ENCODE measurements at places on chromosomes 1 and 21.

DNA sequence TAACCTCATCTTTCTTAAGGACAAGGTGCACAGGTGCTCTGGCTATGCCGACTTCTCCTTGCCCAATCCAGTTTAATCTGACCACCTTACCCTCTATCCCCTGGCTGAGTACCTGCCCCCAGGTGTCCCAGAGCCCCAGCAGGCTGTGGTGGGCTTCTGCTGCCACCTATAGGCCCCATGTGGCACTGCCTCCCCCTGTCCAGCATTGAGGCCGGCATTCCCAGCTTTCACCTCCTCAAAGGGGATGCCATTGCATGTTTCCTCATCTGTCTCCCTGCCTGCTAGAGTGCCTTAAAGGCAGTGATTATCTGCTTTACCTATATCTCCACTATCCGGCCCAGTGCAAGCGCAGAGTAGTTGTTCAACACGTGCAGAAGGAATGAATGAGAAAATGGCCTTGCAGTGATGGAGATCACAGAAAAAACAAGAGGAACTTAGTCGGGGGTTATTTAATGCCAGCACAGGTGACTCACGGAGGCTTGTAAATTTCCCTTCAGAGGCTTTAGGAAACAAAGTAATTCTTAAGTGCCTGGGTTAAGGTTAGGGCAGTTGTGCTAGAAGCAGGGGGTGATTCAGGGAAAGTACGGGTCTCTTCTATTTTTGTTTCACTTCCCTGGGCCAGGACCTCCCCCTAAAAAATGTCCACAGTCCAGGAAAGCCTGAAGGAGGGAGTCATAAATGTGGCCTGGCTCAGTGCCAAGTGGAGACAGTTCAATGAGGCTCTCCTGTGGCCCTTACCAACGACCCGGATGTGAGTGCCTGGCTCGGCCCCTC, 131.8 kb upstream of the NGF start:
- DNase-seq: peak; percentile 6

- no peak for DNase-seq
Observed at GRCh38 chr1:88302843-88303486, 381.1 kb upstream of the PKN2 start.

DNA sequence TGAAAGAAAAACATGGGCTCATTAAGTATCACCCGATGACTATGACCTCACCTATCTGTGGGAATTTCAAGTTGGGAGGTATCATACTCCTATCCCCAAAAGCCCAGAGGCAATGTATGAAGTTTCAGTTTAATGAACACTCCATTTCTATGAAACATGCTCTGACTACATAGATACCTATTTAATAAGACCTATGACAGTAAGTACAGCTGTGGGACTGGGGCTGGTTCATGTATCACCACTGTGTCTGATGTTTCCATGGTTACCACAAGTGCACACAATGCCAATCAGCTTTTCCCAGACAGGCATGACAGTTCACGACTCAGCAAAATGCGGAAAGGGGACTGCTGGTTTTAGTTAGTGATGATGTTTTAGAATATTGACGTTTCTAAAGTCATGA, 167.7 kb downstream of the SIPA1L2 start:
- DNase-seq: no peak

DNA sequence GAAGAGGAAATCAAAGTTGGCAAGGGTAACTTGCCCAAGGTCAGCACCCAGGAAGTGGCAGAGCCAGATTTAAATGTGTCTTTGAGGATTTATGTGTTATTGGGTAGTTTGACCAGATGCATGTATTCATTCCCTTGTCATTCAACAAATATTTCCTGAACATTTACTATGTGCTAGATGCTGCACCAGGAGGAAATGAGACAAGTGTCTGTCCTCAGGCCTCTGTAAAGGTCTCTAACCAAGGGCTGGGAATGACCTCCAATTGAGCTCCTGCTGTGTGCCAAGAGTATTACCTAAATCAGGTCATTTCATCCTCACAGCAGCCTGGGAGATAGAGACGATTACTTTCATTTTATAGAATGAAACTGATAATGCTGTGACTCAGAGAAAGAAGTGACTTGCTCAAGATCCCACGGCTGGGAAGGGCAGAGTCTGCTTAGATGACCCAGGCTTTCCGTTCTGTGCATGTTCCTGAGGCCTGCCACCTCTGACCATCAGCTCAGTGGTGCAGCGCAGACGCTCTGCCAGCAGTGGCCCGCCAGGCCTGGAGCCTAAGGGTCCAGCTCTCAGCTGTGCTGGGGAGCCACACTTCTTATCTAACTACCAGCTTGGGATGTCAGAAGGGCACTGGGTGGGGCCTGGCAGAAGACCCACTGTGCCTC, 3.5 kb upstream of the TTC22 start:
- DNase-seq: no peak

GRCh38 chr1:224736619-224737352, 120.7 kb downstream of the CNIH3 start:
- peak; percentile 19 for DNase-seq

- DNase-seq: no peak
Observed at GRCh38 chr1:211349741-211350140, 23.1 kb downstream of the TRAF5 start.

DNA sequence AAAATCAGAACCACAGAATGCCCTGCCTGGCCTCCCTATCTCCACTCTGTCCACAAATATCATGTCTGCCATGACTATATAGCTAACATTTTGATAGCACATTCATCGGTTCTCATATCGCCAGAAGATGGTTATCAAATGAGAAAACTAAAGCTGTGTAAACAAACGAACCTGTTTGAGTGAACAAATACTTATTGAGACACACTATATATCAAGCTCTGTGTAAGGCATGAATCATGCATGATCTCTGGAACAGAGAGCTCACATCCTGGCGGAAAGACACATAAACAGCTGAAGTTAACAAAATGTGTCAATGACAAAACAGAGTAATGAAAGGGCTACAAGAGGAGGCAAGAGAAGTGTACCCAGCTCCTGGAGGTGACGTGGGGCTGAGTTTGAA, 13.1 kb downstream of the KCND3 start:
- DNase-seq: no peak

GRCh38 chr1:152886085-152886484, 8.0 kb downstream of the SMCP start:
- DNase-seq: no peak

DNA sequence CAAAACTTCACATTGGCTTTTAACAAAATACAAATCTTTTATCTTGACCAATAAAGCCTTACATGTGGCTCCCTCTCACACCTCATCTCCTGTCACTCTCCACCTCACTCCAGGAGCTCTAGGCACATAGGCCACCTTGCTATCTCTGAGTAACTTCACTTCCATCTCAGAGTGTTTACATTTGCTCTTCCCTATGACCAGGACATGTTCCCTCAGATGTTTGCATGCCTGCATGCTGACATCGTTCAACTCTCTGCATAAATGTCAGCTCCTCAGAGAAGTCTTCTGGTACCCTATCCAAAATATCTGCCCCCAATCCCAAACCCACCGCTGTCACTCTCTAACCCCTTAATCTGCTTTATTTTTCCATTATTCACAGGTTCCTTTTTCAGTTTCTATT, 110.9 kb downstream of the TOMM20 start:
- no peak for DNase-seq

DNA sequence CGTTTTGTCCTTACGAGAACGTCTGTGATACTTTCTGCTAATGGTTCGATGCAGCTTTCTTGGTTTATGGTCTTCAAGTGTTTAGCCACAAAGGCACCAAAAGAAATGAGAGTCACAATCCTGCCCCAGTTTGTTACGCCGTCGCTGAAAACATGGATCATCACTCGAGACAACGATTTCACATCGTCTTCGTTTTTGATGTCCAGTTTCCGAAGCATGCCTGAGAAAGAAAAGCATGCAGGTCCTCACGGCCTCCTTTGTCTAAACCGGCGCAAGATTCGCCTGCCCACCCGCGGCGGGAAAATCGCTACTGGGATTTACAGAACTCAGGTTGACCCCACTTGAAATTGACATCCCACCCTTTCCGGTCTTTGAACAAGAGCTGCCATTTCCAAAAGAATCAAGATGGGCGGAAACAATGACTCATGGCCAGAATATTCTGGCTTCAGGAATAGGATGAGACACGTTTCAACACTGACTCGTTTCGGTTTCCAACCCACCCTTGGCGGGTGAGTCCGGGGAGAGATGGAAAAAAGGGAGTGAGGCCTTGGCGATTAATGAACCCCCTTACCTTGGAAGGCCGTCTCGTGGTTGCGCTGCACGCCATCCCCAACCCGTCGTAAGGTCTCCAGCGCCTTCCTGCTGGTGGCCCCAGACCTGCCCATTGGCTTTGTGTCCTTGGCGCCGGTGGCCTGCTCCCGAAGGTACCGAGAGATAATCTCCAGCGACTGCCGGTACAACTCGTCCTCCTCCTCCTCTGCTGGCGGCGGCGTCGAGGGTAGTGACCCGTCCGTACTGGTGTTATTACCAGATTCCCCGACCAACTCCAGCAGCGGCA, 919 bp downstream of the MCL1 start:
- DNase-seq: peak; percentile 54

DNA sequence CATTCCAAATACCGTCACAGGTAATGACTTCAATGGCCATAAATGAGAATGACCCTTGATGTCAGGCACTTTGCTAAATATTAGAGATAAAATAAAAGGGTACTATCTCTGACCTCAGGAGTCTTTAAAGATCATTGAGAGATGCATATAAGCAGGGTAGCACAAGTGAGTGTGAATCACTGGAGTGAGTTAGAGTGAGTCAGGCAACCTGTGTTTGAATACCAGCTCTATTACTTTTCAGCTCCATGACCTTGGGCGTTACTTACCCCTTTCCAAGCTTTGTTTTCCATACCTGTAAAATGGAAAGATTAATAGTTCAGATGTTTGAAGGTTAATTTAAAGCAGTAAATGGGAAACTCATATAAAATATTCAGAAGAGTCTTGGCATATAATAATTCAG, 1058.0 kb upstream of the ADGRL4 start:
- DNase-seq: no peak

- no peak for DNase-seq
Observed at GRCh38 chr21:38773099-38774061, 32.3 kb upstream of the ETS2 start.

DNA sequence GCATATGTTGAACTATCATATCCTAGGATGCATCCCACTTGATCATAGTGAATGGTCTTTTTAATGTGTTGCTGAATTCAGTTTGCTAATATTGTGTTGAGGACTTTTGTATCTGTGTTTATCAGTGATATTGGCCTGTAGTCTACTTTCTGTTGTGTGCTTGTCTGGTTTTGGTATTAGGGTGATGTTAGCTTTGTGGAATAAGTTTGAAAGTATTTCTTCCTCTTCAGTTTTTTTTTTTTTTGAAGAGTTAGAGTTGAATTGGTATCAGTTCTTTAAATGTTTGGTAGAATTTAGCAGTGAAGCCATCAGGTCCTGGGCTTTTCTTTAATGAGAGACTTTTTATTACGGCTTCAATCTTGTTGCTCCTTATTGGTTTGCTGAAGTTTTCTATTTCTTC, 162.3 kb downstream of the VAV3 start:
- no peak for DNase-seq

DNA sequence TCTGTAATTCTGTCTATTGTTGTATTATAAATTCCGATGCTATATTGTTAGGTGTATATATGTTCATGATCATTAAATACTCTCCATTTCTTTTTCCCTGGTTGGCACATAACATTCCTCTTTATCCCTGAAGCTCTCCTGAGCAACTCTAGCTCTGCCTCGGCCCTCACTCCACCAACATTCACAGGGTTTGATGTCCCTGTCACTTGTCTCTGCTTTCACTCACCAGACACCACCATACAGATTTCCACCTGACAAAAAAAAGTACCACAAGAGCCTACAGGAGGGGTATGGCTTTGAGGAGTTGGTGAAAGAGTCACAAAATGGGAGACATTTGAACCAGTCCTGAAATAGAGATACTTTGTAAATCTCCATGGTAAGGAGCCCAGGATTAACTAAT, 8.8 kb upstream of the TSPEAR start:
- DNase-seq: no peak

GRCh38 chr1:10082785-10083479, 50.2 kb downstream of the UBE4B start:
- DNase-seq: no peak

Measured in hypothalamus (tissue), 51 donors.